ENCODE measurements at places on chromosomes 16 and 17.

DNA sequence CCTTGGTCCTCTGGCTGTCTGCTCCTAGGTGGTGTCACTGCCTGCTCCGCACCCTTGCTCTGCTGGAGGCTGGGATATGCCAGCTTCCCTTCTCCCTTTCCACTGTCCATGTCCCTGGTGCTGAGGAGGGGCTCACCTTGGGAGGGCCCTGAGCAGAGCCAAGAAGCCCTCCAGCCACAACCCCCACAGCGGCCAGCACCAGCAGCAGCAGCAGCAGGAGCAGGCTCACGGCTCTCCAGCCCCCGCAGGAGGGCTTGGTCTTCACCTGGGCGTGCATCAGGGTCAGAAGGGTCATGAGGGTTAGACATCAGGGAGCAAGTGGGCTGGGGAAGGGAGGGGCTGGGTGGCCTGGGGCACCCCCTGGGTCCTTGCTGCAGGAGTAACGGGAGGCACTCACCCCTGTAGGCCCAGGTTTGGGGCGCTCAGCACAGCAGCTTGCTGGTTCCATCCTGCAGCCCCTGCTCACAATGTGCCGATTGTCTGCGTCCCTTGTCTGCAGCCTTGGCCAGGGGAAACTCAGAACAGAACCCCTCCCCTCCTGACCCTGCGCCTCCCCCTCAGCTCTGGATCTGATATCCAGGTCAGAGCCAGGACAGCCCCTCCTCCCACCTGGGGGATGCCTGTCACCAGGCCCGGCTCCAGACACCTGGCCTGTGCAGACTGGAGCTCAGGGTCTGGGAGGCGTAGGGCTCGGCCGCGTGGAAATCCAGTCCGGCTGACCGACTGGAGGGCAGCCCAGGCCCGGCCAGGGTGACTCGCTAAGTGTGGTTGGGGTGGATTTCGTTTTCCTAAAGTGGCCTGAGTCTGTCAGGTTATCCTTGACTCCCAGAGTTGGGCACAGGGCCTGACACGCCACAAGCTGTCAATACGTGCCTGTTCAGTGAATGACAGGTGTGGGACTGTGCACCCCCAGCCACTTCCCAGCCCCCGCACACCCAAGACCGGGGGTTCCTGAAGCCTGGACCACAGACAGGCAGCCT is at the start of gene BRICD5:
BRICD5 (minus strand) TSS at position 478 of the 980 bp plus-strand sequence; CDS start at position 448, 30 bp downstream.
- no peak for DNase-seq

DNA sequence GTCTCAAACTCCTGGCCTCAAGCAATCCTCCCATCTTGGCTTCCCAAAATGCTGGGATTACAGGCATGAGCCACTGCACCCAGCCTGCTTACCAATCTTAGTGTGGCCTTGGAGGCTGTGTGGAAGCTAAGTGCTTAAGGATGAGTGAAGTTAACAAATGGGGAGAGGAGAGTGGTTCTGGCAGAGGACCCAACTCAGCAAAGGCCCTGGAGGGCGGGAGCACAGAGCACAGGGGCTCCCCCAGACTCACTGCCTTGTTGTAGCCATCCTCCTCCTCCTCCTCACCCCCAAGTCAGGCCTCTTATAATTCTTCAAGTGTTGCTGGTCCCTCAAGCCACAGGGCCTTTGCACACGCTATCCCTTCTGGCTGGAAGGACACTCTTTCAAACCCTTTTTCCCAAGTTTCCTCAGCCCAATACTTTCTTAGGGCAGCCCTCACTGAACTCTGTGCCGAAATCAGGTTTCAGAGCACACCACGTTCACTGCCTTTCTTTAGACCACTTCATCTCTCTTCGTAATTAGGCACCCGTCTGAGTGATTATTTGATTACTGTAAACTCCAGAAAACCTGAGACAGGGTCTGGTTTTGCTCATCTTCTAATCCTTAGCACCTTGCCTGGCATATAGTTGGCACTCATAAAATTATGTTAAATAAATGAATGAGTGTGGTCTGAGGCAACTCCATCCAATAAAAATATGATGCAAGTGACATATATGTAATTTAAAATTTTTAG is 23.4 kb downstream of the NGFR start:
- no peak for DNase-seq

DNA sequence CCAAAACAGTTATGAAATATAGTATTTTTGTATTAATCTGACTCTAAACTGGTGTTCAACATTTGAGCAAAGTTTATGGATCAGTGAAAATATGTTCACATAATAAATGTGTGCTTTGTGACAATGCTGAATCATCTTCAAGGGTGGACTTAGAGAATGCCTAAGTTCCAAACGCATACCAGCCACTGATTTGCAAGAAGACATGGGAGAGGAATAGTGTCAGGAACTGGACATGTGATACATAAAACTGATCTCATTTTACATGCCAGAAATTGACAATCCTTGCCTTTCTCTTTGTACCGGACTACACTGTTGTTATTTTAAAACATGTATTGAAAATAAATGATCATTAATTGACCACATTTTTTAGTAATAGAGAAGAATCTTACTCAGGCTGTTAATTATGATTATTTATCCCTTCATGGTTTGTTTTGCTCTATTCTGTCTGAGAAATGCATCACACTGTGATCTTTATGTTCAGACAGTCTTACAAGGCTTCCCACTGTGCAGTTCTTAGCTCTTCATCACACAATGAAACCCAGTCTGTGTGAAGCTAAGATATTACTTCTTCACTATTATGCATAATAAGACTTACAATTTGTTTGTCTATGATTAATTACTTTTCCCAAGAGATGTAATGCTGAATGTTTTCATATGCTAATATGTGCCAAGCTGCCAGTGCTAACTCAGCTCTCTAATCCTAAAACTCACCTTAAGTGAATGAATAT is 1180.6 kb upstream of the CDH8 start:
- DNase-seq, result no peak

- DNase-seq, result no peak
Measured at GRCh38 chr16:50737420-50737959, 4.4 kb upstream of the CYLD start.

DNA sequence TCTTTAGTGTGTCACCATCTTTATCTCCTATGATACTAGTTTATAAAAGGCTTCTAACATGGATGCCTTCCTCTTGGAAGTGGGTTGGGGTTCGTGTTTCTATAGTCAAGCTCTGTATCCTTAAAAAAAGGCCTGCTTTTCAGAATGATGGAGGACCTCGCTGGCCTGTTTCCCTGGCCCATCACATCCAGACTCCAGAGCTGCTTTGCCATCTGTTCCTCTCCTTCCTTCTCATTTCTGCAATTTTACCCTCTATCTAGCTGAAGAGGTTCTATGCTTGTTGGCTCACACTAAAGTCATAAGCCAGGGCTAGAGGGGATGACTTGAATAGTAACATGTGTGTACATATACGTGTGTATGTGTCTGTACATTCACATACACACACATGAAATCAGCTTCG is 450.8 kb upstream of the HSBP1 start:
- no peak for DNase-seq

GRCh38 chr17:40735016-40735415 is 20.1 kb downstream of the KRT25 start:
- DNase-seq, result no peak

- no peak for DNase-seq
Measured at GRCh38 chr17:67656494-67657203, 61.1 kb upstream of the NOL11 start.

DNA sequence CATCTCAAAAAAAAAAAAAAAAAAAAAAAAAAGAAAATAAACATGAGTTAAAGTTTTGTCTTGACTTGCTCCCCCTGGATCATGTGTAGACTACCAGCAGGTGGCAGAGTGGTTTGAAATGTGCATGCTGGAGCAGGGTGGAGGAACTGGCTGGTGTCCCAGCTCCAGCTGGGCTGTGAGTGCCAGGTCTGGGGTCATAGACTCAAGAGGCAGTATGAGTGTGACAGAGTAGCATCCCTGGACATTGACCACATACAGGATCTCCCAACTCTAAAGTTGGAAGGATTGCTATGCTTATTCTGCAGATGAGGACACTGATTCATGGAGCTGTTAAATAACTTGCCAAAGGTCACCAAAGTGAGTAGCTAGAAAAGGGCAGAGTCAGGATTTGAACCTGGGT is 198.0 kb upstream of the MPHOSPH6 start:
- DNase-seq, result no peak

DNA sequence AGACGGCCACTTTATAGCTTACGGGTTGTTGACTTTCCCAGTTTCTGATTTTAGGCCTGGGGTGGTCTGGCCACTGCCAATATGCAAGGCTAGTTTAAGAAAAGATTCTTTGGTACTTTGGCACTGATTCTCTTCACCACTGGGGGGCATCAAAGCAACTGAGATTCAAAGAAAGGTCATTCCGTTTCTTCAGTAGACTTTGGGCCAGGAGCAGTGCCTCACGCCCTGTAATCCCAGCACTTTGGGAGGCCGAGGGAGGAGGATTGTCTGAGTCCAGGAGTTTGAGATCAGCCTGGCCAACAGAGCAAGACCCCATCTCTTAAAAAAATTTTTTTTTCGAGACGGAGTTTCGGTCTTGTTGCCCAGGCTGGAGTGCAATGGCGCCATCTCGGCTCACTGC is 53.0 kb downstream of the RPA1 start:
- peak; percentile 41 for DNase-seq

- no peak for DNase-seq
Measured at GRCh38 chr16:59758848-59759247, 1024.7 kb upstream of the GOT2 start.

GRCh38 chr17:8311131-8311790 is 1.2 kb downstream of the ARHGEF15 start:
- DNase-seq, result no peak

DNA sequence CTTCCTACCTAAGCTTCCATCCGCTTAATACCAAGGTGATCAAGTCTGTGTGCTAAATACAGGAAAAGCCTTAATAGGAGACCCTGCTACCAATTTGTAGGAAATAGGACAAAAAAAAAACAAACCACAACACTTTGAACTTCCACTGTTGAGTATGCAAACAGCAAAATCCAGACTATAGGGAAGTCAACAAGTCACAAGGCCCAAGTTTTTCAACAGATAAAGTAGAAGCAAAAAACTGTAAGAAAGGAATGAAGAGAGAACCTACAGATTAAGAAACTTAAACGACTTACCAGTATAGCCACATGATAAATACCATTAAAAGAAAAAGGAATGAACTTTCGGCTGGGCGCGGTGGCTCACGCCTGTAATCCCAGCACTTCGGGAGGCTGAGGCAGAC is 7.4 kb downstream of the USP22 start:
- DNase-seq, result no peak

DNA sequence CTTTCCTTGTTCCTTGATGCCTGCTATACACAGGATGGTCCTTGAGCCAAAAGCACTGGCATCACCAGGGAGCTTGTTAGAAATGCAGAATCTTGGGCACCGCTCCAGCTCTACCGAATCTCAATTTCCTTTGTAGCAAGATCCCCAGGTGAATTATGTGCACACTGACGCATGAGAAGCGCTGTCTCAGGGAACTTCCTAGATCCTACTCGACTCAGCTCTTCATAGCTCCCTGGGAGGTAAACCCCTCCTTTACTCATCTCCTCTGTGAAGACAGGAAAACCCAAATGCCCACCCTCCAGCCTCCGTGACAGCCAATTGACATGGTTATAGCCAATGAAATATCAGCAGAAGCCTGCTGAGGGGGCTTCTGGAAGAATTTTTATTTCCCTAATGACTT is 4.1 kb downstream of the USP31 start:
- DNase-seq, result no peak

- DNase-seq, result peak; percentile 35
Measured at GRCh38 chr16:30533748-30534367, 800 bp downstream of the ZNF747 start.
